ENCODE measurements at places on chromosomes 4 and X.
A peak's percentile ranks its signal among the peaks of the same experiment; 100 is the strongest.

DNA sequence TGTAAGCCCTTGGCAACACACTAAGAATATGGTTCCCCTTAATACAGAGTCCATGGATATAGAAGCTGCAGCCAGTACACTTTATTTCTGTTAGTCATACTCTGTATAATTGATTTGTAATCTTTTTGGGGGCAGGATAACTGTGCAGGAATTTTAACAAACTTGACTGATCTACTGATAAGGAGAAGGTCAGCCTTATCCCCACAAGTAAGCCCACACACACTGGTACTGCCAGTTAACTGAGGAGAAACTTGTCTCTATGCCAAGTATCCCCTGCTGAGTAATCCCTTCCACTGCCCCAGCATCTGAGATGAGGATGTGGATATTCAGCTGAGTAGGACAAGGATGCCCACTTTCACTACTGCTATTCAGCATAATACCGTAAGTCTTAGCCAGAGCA, 154.9 kb upstream of the CXXC4 start:
- H3K36me3 ChIP-seq, result no peaks in the 10 kb centered on the region
- H3K4me3 ChIP-seq, result no peak overlapping the region
- no peaks in the 10 kb centered on the region for H3K27me3 ChIP-seq
- no peak for DNase-seq

- DNase-seq, result no peak
- no peaks in the 10 kb centered on the region for H3K4me1 ChIP-seq
- no peaks in the 10 kb centered on the region for H3K36me3 ChIP-seq
- no peak overlapping the region for H3K4me3 ChIP-seq
Measured at GRCh38 chr4:106615961-106616360, 247.4 kb upstream of the GIMD1 start.

DNA sequence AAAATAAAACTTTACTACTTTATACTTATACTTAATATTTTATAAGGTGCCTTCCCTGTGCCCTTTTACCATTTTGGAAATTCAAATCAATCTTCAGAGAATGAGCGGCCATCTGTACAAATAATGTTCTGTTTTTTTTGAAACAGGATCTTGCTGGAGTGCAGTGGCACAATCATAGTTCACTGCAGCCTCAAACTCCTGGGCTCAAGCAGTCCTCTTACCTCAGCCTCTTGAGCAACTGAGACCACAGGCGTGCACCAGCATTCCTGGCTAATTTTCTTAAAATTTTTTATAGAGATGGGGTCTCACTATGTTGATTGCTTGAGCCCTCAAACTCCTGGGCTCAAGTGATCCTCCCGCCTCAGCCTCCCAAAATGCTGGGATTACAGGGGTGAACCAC, 53.5 kb downstream of the FAM114A1 start:
- no peaks in the 10 kb centered on the region for H3K4me1 ChIP-seq
- no peak for DNase-seq
- H3K36me3 ChIP-seq, result peaks cover 96% of the 10 kb centered on the region
- no peak overlapping the region for H3K4me3 ChIP-seq
- H3K27ac ChIP-seq, result no peak overlapping the region

- no peaks in the 10 kb centered on the region for H3K36me3 ChIP-seq
- H3K27ac ChIP-seq, result no peak overlapping the region
- H3K4me3 ChIP-seq, result no peak overlapping the region
- no peaks in the 10 kb centered on the region for H3K27me3 ChIP-seq
- H3K4me1 ChIP-seq, result no peaks in the 10 kb centered on the region
- DNase-seq, result no peak
Measured at GRCh38 chrX:1134156-1134555, 78.3 kb downstream of the CRLF2 start.

GRCh38 chr4:55409468-55410171, 13.9 kb downstream of the TMEM165 start:
- peaks cover 25% of the 10 kb centered on the region for H3K4me1 ChIP-seq
- no peak overlapping the region for H3K27ac ChIP-seq
- H3K4me3 ChIP-seq, result no peak overlapping the region
- H3K27me3 ChIP-seq, result no peaks in the 10 kb centered on the region
- DNase-seq, result no peak
- peaks cover 63% of the 10 kb centered on the region for H3K36me3 ChIP-seq

DNA sequence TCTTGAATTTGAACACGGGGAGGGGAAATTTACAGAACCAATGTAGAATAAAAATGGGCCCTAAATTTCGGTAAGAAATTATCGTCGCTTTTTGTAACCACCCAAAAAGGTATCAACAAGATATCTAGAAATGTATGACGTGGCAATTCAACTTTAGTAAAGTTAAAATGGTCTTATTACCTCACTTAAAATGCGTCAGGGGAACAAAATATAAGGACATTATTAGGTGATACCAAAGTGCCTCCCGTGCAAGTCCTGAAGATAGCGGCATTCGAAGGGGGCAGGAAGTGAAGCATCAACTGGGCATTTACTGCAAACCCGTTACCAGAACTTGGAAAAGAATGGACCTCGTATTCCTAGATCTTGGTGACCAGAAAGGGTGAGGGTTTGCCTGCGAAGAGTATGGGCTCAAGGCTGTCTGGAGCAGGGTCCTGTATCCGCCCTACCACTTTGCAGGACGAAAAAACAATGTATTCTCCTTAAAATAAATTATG, 980 bp downstream of the AP1S2 start:
- H3K36me3 ChIP-seq, result no peaks in the 10 kb centered on the region
- peak overlapping the region; percentile 78 for H3K4me3 ChIP-seq
- H3K27ac ChIP-seq, result peak overlapping the region; percentile 92
- H3K4me1 ChIP-seq, result peaks cover 18% of the 10 kb centered on the region
- no peak for DNase-seq

GRCh38 chr4:106245176-106245575, 70.8 kb downstream of the TBCK start:
- H3K36me3 ChIP-seq, result peaks cover 12% of the 10 kb centered on the region
- H3K4me1 ChIP-seq, result no peaks in the 10 kb centered on the region
- no peaks in the 10 kb centered on the region for H3K27me3 ChIP-seq

DNA sequence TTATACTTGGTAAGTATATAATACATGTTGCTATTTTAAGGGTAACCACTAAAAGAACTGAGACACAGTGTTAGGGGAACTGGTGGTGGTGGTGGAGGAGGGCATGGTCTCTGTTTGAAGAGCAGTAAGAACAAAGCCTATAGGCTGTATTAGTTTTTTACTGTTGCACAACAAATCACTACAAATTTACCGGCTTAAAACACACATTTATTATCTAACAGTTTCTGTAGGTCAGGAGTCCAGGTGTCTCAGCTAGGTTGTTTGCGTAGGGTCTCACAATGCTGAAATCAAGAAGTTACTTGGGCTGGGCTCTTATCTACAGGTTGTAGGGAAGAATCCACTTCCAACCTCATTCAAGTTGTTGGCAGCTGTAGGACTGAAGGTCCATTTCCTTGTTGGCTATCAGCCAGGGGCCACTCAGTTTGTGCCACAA, 52.6 kb downstream of the CASK start:
- H3K27ac ChIP-seq, result no peak overlapping the region
- no peak for DNase-seq
- no peaks in the 10 kb centered on the region for H3K27me3 ChIP-seq
- no peak overlapping the region for H3K4me3 ChIP-seq

GRCh38 chrX:5155301-5155700, 1073.4 kb downstream of the NLGN4X start:
- H3K4me3 ChIP-seq, result no peak overlapping the region
- DNase-seq, result no peak
- H3K4me1 ChIP-seq, result no peaks in the 10 kb centered on the region
- H3K36me3 ChIP-seq, result no peaks in the 10 kb centered on the region
- no peaks in the 10 kb centered on the region for H3K27me3 ChIP-seq

- H3K36me3 ChIP-seq, result no peaks in the 10 kb centered on the region
- no peak overlapping the region for H3K27ac ChIP-seq
- H3K4me1 ChIP-seq, result no peaks in the 10 kb centered on the region
- no peak overlapping the region for H3K4me3 ChIP-seq
Measured at GRCh38 chr4:148776941-148777340, 334.7 kb upstream of the NR3C2 start.

- H3K36me3 ChIP-seq, result no peaks in the 10 kb centered on the region
- H3K27ac ChIP-seq, result no peak overlapping the region
- H3K4me1 ChIP-seq, result no peaks in the 10 kb centered on the region
- no peak overlapping the region for H3K4me3 ChIP-seq
- H3K27me3 ChIP-seq, result no peaks in the 10 kb centered on the region
Measured at GRCh38 chr4:94870146-94870545, 112.4 kb downstream of the BMPR1B start.

DNA sequence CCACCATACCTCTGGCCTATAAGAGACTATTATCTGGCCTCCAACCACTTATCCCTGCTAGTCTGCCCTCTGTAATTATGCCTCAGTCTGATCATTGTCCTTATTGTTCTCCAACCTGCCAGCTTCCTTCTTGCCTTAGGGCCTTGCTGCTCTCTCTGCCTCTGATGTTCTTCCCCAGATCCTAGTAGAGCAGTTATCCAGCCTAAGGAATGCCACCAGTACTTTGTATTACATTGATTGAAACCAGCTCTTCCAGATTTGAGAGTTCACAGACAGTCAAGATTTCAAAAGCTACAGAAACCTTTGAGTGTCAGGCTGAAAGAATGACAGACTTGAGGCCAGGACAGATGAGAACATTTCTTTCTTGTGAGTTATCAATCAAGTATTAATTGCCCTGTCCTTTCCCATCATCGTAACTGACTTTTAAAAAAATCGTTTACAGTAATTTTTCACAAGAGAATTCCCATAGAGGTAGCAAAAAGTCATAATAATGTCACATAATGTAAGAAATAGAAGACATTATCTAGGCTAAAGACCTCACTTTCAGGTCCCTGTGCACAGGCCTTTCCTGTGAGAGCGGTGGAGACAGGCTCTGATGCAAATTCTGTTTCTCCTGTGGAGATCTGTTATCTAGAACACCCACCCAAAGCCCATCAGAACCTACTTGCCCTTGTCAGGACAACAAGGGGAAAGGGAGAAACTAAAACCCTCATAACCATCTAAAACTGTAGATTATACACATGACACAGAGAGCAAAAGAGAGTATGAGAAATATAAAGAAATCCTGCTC, 64.1 kb upstream of the GUCY1A1 start:
- no peaks in the 10 kb centered on the region for H3K36me3 ChIP-seq
- no peaks in the 10 kb centered on the region for H3K27me3 ChIP-seq
- H3K27ac ChIP-seq, result no peak overlapping the region
- no peak for DNase-seq
- H3K4me3 ChIP-seq, result no peak overlapping the region

DNA sequence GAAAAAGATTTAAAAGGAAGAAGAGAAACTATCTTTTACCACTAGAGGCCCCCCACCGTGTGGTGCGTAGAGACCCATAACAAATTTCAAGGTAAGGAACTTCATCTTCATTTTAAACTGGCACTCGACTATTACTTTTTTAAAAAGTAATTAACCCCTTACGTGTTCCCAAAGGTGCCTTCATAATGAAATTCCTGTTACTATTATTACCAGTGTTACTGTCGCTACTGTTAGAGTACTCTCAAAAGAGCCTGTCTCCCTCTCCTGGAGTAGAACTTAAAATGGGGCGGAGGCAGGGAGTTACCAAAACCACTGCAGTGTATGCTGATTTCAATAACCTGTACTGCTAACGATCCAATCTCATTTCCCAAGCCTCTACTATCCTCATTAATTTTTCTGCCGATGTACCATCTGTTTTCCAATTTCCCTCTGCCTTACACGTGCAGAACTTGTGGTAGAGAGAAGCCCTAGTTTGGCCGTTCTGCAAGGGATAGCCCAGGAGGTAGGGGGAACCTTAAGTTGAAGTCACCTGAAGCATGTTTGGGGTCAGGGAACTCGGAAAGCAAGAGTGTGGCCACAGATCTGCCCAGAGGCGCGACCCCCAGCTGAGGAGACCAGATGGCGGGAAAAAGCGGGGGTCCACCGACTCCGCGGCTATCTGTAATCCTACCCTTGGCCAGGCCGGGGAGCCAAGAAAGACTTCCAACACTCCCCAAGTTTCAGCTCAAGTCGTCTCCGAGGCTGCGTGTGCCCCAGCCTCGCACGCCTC, 720 bp upstream of the STK26 start:
- no peaks in the 10 kb centered on the region for H3K36me3 ChIP-seq
- H3K27ac ChIP-seq, result no peak overlapping the region
- no peaks in the 10 kb centered on the region for H3K27me3 ChIP-seq

DNA sequence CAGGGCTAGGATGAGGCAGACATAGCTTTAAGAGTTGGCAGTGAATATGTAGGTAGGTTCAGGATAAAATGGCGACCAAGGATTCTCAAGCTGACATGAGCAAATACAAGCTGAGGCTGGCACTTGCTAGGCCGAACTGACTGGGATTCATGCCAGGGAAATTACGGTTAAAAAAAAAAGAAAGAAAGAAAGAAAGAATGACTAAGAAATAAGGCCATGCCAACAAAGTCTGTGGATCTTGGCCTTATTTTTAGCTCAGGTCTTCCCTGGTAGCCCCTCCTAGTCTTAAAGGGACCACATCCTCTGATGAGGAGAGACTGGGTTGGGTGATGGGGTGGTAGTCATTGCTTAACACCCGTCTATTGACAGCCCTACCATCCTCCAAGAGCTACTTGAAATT, 64.4 kb upstream of the KLHL13 start:
- H3K27me3 ChIP-seq, result no peaks in the 10 kb centered on the region
- H3K4me3 ChIP-seq, result no peak overlapping the region
- H3K36me3 ChIP-seq, result no peaks in the 10 kb centered on the region
- H3K4me1 ChIP-seq, result no peaks in the 10 kb centered on the region

- H3K27ac ChIP-seq, result no peak overlapping the region
- no peaks in the 10 kb centered on the region for H3K27me3 ChIP-seq
- no peaks in the 10 kb centered on the region for H3K36me3 ChIP-seq
- DNase-seq, result no peak
- H3K4me3 ChIP-seq, result no peak overlapping the region
Measured at GRCh38 chr4:130995988-130996387, 1900.0 kb downstream of the C4orf33 start.

DNA sequence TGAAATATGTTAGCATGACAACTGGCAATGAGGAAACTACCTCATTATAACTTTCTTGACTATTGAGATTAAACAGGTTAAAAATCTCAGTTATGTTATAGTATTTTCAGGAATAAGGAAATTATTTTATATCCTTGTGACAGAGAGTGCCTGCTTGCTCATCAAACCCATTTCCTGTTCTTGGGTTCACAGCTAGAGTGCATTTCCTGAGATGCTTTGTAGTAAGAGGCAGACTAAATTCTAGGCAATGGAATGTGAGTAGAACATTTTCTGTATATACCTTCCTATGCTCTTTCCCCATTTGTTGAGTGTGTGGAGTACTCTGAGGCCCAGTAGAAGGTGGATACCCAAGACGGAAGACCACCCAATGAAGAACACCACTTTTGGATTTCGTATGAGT, 96.9 kb upstream of the CASK start:
- H3K4me3 ChIP-seq, result no peak overlapping the region
- H3K27me3 ChIP-seq, result no peaks in the 10 kb centered on the region

DNA sequence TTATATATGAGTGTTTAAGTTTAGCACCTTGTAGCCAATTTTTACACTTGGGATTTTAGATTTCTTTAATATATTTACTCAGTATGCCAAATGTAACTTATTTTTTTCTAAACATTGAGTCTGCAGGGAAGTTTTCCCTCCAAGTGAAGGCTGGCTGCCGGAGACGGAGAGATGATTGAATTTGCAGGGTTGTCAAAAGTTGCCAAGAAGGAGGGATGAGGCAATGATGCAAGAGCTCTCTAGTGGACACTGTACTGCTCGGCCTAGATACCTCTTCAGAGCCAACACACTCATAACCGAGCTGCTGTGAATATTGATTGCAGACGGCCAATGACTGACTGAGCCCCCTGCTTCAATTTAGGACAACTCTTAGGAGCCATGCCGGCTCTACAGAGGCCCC, 318.6 kb upstream of the CASK start:
- no peak overlapping the region for H3K27ac ChIP-seq
- no peak overlapping the region for H3K4me3 ChIP-seq
- DNase-seq, result no peak
- H3K4me1 ChIP-seq, result no peaks in the 10 kb centered on the region
- H3K36me3 ChIP-seq, result no peaks in the 10 kb centered on the region

GRCh38 chr4:86977621-86978184, 42.9 kb downstream of the AFF1 start:
- H3K27ac ChIP-seq, result no peak overlapping the region
- no peaks in the 10 kb centered on the region for H3K27me3 ChIP-seq
- peaks cover 18% of the 10 kb centered on the region for H3K4me1 ChIP-seq
- no peak overlapping the region for H3K4me3 ChIP-seq
